ENCODE measurements at places on chromosomes 5 and 9.

DNA sequence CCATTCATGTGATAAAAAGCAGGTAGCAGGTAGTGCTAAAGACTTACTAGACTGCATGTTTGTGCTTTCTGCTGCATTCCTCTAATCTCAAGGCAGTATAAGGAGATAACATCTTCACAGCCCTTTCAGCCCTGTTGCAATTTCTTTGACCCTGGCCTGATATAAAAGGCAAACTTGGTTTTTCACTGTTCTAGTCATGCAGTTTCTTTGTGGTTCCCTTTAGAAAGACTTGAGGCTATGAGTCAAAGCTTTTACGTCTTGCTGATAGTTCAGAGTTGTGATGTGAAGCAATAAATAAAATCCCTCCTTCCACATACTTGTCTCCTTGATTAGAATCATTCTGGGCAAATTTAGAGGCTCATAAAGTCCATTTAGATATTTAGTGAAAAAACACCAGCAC, 88.6 kb upstream of the CDKN2B start:
- DNase-seq = no peak

- DNase-seq = no peak
Observed at GRCh38 chr5:119055294-119055693, 15.6 kb upstream of the DMXL1 start.

DNA sequence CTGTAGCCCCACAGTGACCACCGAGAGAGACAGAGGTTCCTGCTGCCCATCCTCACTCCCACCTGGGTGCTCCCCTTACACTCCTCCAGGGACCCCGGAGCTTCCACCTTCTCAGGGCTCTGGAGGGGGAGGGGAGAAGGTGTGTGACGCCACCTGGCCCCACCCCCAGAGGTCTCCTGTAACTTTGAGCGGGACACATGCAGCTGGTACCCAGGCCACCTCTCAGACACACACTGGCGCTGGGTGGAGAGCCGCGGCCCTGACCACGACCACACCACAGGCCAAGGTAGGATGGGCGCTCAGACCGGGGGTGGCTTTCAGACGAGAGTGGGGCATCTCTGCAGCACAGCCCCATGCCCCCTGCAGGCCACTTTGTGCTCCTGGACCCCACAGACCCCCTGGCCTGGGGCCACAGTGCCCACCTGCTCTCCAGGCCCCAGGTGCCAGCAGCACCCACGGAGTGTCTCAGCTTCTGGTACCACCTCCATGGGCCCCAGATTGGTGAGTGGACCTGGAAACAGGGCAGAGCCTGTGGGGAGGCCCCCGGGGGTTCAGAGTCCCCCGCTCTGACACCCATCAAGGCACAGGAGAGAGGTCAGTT, 4.5 kb downstream of the MAMDC4 start:
- no peak for DNase-seq

GRCh38 chr9:16385590-16385989, 484.9 kb downstream of the BNC2 start:
- DNase-seq = no peak

DNA sequence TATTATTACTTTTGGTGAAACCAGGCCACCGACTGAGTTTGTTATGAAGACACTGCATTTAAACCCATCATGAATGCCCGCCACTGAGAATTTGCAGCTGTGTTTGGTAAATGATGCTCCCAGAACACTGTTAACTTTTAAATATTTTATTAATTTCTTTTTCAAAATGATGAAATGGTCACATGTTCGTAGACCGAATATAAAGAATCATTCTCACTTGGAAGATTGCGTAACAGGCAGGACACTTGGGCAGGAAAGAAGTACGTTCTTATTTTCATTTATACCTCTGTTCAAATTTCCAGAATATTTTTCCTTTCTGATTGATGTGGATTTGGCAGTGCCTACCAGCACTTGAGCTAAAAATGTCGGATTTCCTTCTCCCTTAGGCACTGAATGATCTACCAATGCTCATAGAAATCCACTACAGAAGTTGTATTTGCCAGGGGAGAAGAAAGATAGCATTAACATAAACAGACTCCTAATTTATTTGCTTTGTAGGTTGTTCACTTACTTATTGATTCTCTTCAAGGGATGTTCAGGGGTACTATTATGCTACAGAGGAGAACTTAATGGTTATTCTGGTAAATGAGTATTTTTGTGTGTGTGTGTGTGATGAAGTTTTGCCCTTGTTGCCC, 13.8 kb downstream of the CYFIP2 start:
- DNase-seq = no peak

DNA sequence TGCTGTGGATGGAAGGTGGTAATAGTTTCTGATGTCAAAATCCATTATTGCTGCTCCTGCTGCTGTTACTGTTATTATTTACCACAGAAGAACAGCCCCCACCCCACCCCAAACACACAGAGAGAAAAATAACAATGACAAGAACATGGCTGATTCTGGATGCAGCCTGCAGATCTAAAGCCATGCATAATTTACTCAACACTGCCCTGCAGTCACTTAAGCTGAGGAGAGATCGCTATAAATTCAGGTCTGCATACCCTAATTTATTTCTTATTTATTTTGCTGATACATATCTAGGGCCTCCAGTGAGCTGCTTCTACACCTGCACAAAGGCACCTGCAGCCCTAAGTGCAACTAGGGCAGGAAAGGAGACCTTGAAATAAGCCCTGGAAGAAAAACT, 132.0 kb downstream of the TRIM32 start:
- DNase-seq = no peak

DNA sequence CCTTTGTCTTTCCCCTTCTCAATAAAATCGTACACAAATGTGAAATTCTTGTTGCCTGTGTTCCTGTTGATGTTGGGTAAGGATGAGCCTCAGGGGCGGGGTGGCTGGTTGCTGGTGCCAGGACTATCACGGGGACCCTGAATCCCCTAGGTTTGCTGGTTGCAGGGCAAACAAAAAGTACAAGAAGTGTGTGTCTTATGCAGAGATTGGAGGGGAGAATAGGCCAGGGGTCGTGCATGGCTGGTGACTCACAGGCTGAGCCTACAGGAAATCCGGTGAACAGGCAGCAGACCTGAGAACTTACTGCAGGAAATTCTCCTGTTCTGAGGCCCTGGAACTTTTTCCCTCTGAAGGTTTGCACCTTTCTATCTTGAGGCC, 5.5 kb downstream of the ANXA2R start:
- no peak for DNase-seq

GRCh38 chr5:154365823-154366222, 80.0 kb upstream of the SAP30L start:
- DNase-seq = no peak

DNA sequence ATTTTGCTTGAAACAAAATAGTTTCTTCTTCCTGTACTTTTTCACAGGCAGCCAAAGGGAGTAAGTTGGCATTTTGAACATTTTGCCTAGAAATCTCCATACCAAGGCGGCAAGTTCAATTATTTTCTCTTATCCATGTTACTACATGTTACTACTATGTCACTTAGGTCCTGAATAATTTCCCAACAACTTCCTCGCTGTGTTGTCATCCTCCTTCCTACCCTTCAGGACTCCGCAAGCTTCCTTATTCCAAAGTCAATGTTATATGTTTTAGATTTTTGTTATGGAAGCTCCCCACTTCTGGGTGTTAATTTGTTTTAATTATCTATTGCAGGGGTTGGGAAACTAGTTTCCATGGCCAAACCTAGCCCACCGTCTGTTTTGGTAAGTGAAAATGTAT, 9.9 kb upstream of the B4GALT1 start:
- DNase-seq = no peak

DNA sequence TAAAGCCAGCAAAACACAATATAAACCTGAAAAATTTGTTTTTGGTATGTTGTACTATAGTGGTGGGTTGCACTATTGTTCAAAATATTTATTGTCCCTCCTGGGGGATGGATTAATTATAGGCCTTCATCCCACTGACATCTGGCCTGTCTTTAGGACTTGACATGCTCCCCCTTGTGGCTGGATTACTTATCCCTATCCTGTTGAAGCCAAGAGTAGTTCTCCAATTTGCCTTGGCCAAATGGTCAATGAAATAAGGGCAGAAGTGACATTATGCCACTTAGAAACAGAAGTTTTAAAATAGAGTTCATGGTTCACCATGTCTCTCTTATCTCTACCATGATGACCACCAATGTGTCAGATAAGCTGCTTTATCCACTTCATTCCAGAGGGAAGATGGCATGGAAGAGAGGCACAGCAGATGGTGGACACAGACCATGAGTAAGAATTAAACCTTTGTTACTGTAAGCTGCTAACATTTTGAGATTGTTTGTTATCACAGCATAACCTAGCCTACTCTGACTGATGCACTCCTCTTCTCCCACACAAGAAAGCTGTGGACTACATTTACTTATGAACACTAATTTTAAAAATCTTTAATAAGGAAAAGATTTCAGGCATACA, 29.2 kb upstream of the ARHGEF28 start:
- DNase-seq = no peak

GRCh38 chr5:10772901-10773585, 12.0 kb upstream of the DAP start:
- no peak for DNase-seq

- no peak for DNase-seq
Observed at GRCh38 chr5:62306323-62306895, 403 bp downstream of the KIF2A start.

- DNase-seq = no peak
Observed at GRCh38 chr5:115384587-115385375, 88.3 kb upstream of the CCDC112 start.

- no peak for DNase-seq
Observed at GRCh38 chr9:69090140-69090750, 54.7 kb downstream of the FXN start.

GRCh38 chr5:176996780-176997179, 9.8 kb downstream of the UIMC1 start:
- DNase-seq = no peak

GRCh38 chr9:94581728-94582127, 11.9 kb downstream of the FBP2 start:
- no peak for DNase-seq

DNA sequence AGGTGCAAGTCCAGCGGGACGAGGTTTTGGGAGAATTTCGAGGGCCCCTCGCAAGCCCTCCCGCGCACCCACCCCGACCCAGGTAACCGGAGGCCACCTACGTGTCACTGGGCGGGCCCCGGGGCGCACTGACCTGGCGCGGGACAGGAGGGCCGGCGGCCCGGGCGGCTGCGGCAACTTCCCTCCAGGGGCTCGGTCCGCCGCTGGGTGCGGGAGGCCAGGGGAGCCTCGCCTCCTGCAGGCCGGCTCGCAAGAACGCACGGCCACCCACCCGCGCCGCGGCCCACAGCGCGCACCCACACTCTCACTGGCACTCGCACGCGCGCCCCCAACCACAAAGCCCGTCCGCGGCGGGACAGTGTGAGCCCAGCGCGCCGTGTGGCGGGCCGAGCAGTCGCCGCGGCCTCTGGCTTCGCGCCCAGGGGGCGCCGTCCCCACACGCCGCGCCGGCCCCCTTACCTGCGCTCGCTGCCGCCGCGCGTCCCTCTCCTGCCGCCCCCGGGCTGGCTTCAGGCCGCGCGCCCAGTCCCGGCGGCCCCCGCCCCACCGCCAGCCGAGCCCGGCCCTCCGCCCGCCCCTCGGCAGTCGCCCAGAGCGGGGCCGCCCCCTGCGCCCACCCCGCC, 451 bp downstream of the LPAR1 start:
- no peak for DNase-seq

GRCh38 chr9:136185596-136186366, 19.1 kb downstream of the LHX3 start:
- no peak for DNase-seq

- DNase-seq = no peak
Observed at GRCh38 chr5:86878250-86878649, 260.5 kb downstream of the COX7C start.

DNA sequence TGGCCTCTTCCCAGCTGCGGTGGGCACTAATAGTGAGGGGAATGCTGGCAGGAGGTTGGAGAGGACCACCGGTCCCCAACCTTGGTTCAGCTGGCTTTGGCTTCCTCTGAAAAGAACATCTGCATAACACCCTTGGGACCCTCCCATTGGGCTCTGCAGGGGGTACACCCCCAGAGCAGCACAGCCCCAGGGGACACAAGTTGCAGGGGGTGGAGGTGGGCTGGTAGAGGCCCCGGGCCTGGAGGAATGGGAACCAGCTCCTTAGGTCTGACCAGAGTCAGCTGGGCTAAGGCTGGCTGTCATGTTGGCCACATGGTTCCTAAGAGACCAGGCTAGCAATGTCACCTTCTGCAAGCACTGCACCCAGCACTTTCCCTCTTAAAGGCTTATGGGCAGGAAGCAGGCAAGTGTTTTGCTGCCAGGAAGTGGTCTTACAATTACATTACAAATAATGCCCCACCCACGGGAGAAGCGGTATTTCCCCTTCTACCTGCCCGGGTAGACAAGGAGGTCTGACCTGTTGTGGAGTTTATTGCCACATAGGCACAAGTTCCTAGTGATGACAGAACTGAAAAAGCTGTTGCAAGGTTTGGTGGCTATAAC, 18.1 kb downstream of the GCNT4 start:
- no peak for DNase-seq

DNA sequence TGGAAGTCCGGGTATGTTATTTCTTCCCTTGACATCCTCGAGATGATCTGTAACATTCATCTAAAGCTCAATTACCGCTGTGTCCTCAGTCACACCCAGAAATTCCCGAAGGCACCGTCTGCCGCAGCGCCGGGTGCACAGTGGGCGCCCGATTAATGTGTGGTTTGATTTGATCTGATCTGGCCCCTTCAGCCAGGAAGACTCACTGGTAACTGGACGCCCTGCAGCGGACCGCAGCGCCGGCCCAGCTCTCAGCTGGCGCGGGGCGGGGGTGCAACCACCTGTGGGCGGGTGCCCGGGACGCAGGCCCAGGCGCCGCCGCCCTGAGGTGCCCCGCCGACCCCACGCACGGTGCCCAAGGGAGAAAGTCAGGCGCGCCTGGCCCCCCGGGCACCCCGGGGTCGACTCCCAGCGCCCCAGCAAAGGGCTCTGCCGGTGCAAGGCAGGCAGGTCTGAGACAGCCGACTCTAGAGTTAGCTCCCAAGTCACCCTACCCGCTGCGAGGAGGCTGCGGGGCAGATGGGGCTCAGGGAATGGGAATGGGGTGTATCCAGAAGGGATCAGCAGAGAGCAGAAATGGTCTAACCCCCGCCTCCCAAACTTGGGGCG, 1.7 kb downstream of the EPB41L4B start:
- no peak for DNase-seq

DNA sequence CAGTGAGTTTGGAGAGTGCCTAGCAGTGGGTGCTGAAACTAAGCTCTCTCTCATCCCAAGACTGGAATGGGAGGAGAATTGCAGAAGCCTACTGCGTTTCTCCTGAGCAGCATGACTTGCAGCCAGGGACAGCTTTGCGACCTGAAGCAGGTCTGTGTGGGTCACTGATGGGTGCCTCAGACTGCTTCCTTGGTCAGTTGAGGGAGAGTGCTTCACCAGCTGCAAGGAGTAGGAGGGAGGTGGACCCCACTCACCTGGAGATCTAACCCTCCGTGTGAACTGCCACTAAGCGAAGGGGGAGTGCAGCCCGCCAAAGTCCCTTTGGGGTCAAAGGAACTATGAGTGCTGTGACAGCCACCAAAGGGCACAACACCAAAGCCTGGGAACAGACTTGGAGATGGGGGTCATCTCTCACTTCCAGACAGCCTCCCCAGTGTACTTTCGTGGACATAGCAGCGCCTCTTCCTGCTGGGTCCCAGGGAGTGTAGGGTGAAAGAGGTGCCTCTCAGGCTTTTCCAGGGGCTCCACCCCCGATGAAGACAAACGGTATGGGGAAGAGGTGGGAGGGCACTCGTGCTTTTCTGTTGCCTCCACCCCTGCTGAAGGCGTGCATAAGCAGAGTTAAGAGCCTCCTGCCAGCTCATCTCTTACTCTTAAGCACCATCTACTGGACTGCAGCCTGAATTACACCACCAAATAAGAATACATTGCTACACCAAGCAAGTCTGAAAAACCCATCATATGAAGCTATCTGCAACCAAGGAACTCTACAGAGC, 34.3 kb upstream of the MACIR start:
- DNase-seq = peak; percentile 38

GRCh38 chr5:156402387-156402921, 75.5 kb downstream of the SGCD start:
- DNase-seq = peak; percentile 82
